Hepatocyte (in vitro differentiated cells): ENCODE measurements at places on chromosomes 5 and 9. TPM values are rescaled to one million over a fixed set of nuclear protein-coding genes. Genes with fewer than 3 reads are reported as not detected.
A peak's percentile ranks its signal among the peaks of the same experiment; 100 is the strongest.

- no peak for DNase-seq
These were observed 32.3 kb upstream of the EQTN start for GRCh38 chr9:27329291-27329690.

The ZNF474 gene
- polyA plus RNA-seq: 1.7 and 2.8 TPM in 2 replicates

The PRSS3 gene
- 1.5 and 1.6 TPM in 2 replicates for polyA plus RNA-seq

The UIMC1 gene
- 12.6 and 22.3 TPM in 2 replicates for polyA plus RNA-seq

DNA sequence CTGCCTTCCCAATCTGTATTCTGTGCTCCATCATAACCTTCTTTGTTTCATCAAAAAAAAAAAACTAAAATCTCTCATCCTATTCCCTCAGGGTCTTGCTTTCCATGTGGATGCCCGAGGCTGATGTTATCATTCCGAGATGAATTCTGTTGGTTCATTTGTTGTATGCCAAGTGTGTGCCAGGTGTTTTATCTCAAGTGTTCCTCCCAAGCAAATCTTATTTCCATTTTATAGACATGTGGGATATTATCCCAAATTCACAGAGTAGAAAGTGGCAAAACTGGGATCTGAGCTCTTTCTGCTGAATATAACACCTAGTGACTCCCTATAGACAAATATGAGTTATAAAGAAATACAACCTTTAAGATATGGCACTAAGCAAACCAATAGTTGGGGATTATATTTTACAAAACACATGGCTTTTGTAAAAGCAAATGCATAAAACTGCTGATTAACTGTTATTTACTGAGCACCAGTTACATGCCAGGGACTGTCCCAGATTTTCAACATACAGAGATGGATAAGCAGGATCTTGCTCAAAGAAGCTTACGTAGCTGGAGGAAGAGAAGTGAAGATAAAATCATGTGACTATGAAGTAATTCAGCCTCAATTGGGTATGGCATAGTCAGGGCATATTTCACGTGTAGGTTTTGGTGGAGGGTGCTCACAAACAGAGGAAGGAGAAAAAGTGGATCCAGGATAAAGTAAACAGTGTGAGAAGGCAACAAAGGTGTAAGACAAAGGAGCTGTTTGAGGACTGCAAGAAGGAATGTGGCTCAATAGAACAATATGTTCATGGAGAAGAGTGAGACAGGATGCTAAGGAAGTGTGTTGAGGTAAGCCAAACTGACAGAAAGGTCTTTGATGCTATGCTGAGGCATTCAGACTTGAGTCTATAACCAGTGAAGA lies 143.3 kb upstream of the ADAMTSL1 start:
- no peak for DNase-seq

DNA sequence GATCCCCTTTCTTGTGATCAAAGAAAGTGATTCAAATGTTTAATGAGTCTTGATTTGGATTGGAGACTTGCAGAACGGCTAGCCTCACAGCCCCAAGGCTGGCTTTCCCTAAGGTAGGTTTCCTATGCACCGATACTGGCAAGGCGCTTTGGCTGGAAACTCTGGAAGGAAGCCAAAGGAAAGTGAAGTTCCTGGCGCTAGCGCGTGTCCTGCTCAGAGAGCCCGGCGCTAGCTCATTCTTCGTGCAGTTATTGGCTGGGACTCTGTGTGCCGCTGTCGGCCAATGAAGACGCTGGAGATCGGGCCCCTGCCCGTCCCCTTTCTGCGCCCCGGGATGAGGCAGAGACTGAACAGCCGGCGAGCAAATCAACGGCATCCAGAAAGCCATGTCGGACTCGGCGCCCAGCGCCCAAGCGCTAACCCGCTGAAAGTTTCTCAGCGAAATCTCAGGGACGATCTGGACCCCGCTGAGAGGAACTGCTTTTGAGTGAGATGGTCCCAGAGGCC lies at the start of gene PCDHGC3:
Gene PCDHGC3, plus strand, starts transcription at position 342 of the 507 bp plus-strand sequence. Its CDS starts 151 bp downstream, at position 493.
- DNase-seq: peak; percentile 93

DNA sequence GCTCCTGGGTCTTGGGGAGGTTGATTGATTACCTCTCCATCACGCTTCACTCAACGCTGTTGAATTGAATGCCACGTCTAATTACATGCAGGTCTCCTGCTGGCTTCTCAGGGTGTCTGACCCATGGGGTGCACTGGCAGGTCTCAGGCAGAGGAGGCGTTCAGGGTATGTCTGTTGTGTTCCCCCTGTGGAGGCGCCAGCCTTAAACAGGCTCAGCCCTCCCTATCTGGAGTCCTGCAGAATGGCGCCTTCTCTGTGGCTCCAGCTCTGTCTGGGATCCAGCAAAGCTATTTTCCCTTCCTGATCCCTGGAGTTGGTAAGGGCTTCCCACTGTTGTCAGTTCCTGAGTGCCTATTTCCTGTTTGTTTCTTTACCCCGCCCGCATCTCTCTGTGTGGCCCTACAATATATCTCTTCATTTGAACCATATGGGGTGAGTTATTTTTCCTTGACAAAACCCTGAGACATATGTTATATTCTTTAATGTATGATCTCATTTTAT lies 150.0 kb downstream of the NTRK2 start:
- DNase-seq: no peak

The ALDH1A1 gene
- polyA plus RNA-seq: 201 and 243 TPM in 2 replicates

DNA sequence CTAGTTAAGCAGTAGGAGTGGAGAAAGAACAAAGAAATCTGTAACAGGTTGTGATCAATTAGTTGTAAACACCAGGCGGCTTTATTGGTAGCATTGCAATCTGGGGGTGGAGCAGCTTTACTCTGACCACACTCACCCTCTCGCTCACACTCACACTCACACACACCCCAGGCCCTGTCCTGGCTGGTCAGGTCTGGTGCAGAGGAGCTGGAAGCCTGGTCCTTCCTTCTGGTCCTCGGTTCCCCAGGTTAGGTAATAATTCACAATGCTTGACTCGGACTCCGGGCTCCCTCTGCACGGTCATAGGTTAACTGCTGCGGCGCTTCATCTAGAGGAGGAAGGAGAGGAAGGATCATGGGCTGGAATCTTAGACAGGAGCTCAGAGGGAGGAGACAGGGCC lies 1.6 kb downstream of the CCL19 start:
- DNase-seq: no peak

DNA sequence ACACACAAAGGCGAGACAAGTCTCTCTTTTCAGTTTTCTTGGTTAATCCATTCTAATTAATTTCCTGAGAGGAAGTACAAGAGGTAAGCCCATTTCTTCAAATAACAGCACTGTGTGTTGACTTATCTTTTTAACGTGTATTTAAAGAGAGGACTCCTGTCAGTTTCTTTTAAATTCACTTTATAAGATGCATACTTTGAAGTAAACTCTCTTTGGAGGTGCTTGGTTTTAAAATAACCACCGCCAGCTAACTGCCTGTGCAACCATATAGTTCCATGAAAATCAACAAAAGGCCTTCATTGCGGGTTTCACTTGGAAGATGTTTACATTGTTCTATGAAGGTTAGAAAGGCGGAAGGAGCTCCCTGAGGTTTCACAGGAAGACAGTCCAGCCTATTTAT lies 13.1 kb upstream of the SERINC5 start:
- no peak for DNase-seq

- peak; percentile 80 for DNase-seq
These were observed 222.0 kb upstream of the KLF4 start for GRCh38 chr9:107711542-107711941.

DNA sequence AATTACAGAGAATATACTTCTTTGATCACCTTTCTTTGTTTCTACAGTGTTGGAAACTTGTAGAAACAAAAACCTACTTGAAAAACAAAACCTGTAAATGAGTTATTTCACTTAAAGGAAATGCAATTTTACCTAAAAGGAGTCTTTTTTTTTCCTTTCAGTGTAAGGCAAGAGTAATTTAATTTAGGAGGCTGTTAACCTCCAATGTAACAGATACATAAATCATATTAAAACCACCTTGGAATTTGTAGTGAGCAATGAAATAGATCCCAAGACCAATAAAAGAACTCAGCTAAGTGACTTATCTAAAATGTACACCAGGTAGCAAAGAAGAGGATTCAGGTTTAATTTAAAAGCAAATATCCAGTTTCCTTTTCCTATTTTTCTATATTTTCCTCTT lies 524.8 kb downstream of the CSNK1G3 start:
- no peak for DNase-seq

The CPLANE1 gene
- polyA plus RNA-seq: 4.3 and 6.9 TPM in 2 replicates

DNA sequence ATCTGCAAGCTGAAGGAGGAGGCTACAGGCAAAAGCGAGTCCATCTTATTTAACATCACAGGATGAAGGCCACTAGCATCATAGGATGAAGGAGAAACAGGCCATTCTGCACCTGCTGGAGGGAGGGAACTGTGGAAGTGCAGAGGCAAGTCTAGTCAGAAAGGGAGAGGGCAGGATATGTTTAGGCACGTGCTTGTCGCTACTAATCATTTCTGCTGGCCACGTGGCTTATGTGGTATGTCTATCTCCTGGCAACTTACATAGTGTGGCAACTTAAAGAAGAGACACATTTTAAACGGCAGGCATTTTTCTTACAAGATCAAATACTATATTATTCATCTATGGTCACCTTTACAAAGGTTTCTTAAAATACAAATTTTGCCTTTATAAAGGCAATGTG lies 74.0 kb downstream of the GNAQ start:
- DNase-seq: no peak

DNA sequence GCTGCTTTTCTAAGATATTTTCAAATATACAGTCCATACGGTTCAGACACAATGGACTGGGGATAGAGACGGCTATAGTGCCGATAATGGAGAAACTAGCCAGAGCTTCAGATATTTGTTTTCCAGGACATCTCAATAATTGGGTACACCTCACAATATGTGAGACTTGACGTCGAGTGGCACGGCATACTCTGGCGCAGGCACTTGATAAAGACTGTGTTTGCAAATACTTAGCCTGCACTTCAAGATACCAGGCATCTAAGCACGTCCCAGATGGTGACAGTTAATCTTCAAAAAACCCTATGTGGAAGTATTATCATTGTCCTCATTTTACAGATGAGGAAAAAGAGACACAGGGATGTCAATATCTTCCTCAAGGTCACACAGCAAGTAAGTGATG lies 48.5 kb downstream of the SEMA5A start:
- DNase-seq: no peak

DNA sequence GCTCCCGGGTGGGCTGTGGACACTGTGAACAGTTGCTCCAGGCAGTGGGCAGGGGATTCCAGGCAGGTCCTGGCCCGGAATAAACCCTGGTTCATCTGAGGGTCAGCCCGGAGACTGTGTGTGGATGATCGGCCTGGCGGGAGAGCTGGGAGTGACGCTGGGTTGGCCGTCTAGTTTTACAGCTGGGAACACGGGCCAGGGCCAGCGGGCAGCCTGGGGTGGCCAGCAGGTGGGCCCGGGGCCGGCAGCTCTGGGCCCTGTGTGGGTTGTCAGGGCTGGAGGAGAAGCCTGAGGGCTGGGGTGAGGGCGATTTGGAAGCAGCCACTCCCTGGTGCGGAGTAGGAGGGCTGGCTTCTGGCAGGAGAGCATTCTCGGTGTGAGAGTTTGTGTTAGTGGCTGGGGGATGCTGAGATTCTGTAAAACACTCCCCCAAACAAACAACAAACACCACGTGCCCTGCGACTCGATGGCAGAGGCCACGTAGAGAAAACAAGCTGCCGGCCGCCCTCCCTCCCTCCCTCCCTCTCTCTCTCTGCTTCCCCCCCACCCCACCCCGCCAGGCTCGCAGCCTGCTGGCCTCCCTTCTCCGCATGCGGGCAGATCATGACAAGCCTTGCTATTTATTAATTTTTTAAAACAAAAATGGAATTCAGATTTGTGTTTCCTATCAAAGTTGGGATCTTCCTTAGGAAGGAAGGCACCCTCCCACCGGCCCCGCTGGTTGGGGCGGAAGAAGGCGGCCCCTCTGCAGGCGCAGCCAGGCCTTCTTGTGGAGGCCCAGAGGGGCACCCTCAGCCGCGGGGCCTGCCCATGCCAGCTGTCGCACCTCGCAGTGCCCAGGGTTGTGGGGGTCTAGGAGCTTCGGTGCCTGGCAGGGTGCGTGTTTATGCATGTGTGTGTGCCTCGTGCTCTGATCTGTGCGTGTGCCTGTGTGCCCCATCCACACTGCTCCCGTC lies 49.5 kb downstream of the RXRA start:
- DNase-seq: no peak

The ADCY2 gene
- polyA plus RNA-seq: 3.2 and 4.5 TPM in 2 replicates
